Upper lobe of left lung (tissue), 6 donors: ENCODE measurements at places on chromosomes 2 and 18. TPM values are rescaled to one million over a fixed set of nuclear protein-coding genes. Genes with fewer than 3 reads are reported as not detected.
A peak's percentile ranks its signal among the peaks of the same experiment; 100 is the strongest.

Gene OTOS
- not detected for total RNA-seq

Gene ASIC4
- not detected for total RNA-seq

Gene TPO
- total RNA-seq = not detected

Gene KLHL29
- 15.5 TPM for total RNA-seq

Gene HRH4
- total RNA-seq = 0.15 TPM

Gene EFHD1
- 8.4 TPM for total RNA-seq

Gene CCDC148
- total RNA-seq = 3.0 TPM

Gene DNAJC5G
- total RNA-seq = not detected

Gene CDKL4
- total RNA-seq = 1.8 TPM

Gene PNPT1
- 12.6 TPM for total RNA-seq

Gene ANKRD62
- 6.3 TPM for total RNA-seq

Gene IL1F10
- not detected for total RNA-seq

GRCh38 chr2:173050684-173051083, 25.0 kb upstream of the MAP3K20 start:
- DNase-seq = no peak

- DNase-seq = peak; percentile 51
Measured at GRCh38 chr2:29010946-29011345, 29.8 kb downstream of the TOGARAM2 start.

GRCh38 chr2:48414980-48415835, 114.7 kb upstream of the STON1 start:
- peak; percentile 24 for DNase-seq

DNA sequence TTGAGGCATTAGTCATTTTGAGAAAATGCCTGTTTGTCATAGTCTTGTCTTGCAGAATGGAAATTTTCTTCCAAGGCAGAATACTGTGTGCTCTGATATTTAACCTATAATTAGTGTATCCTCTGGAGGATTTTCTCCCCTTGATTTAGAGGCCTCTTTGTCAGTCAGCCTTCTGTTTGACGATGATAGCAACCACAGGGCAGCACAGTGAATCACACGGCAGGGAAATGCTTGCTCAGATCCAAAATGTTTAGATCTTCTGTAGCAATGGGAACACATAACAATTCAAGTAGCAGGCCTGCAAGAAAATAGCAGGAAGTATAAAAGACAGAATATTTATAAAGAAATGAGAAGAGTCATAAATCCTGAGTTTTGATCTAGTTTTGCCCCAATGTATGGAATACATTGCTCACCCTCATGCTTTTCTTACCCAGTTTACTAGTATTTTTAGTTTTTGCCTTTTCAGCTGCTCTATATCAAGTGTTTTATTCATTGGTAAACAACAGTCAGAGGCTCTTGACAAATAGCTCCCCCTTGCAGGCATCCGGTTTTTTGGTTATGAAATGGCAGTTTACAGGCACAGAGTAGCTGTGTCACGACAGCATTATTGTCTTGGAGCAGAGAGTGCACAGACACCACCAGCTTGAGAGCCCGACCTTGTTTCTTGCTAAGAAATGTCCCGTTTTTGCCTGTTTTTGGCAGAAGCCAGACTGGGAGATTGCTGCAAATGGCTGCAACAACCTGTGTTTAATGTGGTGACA, 185.1 kb downstream of the MYO3B start:
- no peak for DNase-seq

GRCh38 chr18:48808476-48808875, 142.3 kb downstream of the SMAD7 start:
- DNase-seq = no peak

DNA sequence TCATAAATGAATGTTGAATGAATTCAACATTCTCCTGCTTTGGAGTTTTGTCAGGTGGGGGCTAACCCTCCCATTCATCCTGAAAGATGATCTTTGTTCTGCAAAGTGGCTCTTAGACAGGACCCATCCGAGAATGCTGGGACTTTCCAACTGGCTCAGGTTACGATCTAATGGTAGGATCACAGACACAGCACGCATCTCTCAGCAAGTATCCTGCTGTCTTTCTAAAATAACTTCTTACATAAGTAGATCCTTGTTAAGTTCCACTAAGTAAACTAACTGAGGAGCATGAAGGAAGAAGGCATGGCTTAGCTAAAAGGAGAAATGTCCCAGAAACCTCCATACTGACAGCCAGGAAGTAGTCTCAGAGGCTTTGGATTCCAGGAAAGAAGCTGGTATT, 23.7 kb downstream of the CYP27A1 start:
- DNase-seq = no peak

DNA sequence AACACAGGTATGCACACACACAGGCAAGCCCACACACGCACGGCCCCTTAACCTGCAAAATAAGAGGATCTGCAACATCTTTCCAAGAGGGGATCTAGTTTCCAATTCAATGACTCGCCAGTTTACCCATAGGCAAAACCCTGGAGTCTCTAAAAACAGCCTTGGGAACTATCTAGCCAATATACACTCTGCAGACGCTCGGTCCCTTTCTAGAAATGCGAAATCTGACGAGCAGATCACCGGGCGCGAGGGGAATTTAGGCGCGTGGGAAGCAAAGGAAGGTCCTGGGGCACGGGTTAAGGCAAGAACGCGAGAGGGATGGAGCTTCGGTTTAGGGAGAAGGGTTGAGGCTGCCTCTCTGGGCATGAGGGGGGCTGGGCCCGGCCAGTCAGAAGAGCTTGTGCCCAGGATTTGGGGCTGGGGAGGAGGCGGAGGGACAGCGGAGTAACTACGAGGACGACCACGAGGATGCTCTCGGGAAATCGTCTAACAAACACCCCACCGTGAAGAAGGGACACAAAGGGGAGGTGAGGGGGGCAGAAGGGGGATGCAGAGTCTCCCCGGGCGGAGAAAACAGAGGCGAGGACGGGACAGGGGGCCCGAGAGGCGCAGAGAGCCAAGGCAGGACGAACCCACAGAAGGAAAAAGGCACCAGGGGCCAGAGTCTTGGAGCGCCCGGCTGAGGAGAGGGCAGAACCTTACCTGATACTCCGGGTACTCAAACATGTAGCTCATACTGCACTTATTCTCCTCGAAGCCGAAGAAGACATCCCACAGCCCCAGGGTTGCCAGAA, 542 bp downstream of the PGAP1 start:
- DNase-seq = peak; percentile 33

- no peak for DNase-seq
Measured at GRCh38 chr2:108889907-108890306, 99.1 kb downstream of the EDAR start.

DNA sequence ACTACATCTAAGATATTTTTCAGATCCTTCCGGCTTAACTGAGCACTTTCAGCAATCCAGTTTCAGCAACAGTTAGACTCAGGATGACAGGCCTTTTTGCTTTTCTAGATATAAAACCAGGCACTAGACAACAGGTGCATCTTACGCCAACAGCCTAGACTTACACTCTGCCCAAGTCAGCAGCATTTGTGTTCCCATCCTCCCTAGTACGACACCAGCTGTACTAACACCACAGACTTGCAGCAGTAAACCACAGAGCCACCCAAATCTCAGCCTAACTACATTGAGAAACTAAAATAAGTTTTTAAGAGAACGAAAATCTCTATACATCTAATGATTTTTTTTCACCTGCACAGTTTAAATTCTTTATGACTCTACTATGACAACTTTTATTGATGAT, 89.9 kb upstream of the DNMT3A start:
- no peak for DNase-seq

DNA sequence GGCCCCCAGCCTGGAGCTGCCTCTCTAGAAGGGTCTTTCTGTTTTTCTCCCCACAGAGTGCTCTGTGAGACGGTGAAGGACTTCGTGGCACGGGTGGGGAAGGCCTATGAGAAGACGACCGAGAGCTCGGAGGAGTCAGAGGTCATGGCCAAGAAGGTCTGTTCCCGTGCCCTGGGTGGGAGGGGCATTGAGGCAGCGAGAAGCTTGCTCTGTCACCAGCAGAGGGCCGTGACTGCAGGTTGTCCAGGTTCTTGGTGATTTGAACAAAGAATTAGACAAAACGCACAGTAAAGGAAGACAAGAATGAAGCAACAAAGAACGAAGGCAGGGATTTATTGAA, 93.9 kb downstream of the DGKD start:
- DNase-seq = no peak

DNA sequence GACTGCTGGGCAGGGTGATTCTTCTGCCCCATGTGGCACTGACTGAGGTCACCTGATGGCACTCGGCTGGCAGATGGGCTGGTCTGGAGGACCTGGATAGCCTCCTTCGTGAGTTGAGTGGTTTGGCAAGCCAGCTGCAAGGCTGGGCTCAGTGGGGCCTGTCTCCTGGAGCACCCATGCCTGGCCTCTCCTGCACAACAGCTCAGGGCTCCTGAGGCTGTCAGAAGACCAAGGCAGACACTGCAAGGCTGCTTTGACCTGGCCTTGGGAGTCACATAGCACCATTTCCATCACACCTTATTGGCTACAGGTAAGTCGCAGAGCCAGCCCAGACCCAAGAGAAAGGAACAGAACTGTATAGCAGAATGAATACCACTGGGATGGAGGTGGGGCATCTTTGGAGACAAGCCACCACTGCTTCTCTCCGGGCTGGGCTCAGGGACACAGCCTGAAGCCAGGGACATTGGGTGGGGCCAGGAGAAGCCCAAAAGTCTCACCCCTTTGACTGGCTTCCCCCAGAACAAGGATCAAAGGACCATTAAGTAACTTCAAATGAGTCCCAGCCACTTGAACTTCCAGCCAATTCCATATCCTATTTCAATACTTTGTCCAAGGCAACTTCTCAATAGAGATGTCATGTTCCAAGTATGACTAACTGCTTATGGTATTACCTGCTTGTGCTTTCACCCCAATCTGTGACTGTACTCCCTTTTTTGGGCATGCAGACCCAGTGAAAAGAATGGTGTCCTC, 156.3 kb downstream of the CABLES1 start:
- no peak for DNase-seq

DNA sequence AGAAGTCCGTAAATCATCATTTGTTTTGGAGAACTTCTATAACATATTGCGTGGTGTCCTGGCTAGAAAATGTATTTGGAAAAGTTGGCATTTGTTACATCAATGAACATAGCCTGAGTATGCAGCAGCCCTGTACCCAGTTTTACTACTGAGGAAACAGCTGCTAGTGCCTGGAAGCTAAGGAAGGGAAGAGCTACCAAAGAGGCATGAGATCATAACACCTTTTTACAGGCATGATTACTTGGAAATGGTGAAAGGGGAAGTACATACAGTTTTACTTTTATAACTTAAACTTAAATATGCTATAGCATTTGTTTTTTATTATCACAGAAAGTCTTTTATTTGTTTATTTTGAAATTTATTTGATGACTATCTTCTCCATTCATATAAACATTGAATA, 128.4 kb upstream of the MC4R start:
- no peak for DNase-seq

GRCh38 chr18:77068321-77069312, 64.0 kb downstream of the MBP start:
- DNase-seq = no peak

GRCh38 chr18:29153091-29153490, 976.2 kb upstream of the CDH2 start:
- DNase-seq = no peak

DNA sequence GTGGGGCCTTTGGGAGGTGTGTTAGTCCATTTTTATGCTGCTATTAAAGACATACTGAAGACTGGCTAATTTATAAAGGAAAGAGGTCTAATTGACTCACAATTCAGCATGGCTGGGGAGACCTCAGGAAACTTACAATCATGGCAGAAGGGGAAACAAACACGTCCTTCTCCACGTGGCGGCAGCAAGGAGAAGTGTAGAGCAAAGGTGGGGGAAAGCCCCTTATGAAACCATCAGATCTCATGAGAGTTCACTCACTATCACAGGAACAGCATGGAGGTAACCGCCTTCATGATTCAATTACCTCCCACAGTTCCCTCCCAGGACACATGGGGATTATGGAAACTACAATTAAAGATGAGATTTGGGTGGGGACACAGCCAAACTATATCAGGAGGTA, 187.1 kb upstream of the OSR1 start:
- DNase-seq = no peak

DNA sequence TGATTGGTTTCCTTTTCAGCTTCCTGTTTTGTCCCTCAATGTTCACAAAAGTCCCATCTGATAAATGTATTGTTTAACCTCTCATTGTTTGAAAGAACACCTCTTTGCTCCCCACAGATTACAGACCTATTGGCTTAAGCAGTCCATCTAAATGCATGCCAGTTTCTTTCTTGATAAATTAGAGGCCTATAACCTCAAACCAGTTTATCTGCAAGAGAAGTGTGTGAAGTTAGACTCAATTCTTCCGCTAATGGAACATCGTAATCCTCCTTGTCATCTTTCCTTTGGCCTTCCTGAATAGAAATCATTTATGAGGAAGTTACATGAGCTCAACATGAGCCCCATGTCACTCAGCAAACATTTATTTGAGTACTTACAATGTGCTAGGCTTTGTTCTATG, 74.0 kb downstream of the FRZB start:
- DNase-seq = no peak

GRCh38 chr2:166627893-166628292, 133.8 kb upstream of the SCN7A start:
- no peak for DNase-seq

- no peak for DNase-seq
Measured at GRCh38 chr2:133562558-133562957, 5.7 kb downstream of the NCKAP5 start.

GRCh38 chr18:80229363-80229762, 18.0 kb downstream of the PARD6G start:
- DNase-seq = no peak

DNA sequence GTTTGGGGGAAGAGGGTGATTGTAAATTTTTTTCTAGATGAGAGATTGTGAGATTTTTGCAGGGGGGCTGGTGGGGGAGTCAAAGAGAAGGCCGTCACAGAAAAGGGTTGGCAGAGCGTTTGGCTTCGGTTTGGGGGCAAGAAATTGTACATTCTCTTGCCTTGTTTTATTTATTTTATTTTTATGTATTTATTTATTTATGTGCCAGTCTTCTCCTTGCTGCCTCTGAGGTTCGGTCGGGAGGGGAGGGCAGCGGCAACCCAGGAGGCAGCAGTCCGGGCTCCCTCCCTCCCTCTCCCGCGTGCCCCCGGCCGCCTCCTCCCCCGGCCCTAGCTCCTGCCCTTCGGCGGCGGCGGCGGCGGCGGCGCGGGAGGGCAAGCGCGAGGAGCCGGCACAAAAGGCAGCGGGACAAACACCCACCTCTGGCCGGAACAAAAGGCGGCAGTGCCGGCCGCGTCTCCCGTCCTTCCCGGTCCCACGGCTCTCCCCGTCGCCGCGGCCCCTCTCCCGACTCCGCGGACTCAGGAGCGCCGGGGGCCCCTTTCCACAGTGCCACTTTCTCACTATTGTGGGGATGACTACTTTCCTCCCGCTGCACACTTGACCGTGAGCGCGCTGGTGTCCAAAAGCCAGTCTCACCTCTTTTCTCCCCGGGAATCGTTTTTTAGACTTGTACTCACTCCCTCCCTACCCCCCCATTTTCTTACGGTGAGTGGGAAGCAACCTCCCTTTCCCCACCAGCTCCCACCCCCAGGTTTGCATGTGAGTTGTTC, 1.2 kb downstream of the BCL11A start:
- DNase-seq = no peak

- no peak for DNase-seq
Measured at GRCh38 chr2:166197446-166197845, 69.6 kb upstream of the SCN1A start.
